ENCODE measurements at places on chromosomes 3 and 15. TPM values are rescaled to one million over a fixed set of nuclear protein-coding genes. Genes with fewer than 3 reads are reported as not detected.

DNA sequence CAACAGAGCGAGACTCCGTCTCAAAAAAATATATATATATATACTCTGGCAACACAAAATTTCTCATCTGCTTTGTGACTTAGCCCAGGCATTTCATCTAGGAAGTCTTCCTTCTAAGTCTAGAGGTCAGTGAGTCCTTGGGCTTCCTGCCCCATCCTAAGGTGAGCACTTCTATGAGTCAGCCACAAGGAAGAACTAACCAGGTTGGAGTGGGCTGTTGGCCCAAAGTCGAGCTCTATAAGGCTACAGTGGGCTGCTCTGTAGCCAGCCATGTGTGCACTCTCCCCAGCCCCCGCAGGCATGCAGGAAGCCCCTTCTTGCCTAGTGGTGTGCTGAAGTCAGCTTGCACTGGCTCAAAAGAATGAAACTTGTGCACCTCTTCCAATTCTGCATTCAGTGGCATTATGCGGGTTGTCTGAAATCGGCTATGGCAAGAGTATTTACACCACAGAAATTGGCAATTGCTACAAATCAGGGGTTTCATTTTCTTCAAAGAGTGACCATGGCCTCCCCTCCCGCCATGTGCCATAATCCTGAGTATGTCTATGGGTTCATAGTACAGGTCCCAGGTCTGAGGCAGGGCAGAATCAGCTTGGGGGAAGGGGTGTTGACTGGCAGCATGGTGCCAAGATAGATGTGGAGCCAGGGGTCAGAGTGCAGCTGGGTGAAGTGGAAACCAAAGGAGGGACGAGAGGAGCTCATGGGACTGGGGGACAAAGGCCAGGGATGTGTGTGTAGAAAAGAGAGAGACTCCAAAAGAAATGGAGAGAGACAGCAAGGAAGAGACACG, 22.0 kb upstream of the LOXL1 start:
- no peak for DNase-seq

DNA sequence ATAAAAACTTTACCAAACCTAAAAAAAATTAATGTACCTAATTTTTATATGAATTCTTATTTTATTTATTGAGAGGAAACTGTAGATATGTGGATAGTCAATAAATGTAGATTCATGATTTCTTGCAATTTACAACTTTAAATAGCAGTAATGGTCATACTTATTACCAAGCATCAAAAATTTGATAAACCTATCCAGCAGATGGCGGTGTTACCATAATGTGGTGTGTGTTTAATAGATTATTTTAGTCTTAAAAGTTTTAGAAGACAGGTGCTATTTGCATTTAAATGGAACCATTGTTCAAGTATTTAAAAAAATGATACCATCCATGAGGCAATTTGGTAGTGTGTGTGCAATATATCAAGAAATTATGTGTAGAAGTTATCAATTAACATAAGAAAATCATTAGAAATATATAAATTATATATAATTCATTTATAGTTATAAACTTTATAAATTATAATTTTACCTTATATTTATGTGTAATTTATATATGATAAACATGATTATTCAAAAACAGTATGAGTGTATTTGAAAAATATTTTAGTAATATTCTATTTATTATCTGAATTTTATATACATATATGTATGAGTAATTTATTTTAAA, 176.0 kb upstream of the BCHE start:
- DNase-seq = no peak

The CCDC9B gene
- total RNA-seq = 40.0 TPM

- DNase-seq = no peak
These were observed 10.5 kb downstream of the NKTR start for GRCh38 chr3:42610976-42611375.

The AGBL1 gene
- total RNA-seq = not detected

The WNT5A gene
- total RNA-seq = 14.5 TPM

The GNAT1 gene
- total RNA-seq = not detected

The EFHB gene
- total RNA-seq = 0.50 TPM

The CHRNA7 gene
- 1.5 TPM for total RNA-seq

DNA sequence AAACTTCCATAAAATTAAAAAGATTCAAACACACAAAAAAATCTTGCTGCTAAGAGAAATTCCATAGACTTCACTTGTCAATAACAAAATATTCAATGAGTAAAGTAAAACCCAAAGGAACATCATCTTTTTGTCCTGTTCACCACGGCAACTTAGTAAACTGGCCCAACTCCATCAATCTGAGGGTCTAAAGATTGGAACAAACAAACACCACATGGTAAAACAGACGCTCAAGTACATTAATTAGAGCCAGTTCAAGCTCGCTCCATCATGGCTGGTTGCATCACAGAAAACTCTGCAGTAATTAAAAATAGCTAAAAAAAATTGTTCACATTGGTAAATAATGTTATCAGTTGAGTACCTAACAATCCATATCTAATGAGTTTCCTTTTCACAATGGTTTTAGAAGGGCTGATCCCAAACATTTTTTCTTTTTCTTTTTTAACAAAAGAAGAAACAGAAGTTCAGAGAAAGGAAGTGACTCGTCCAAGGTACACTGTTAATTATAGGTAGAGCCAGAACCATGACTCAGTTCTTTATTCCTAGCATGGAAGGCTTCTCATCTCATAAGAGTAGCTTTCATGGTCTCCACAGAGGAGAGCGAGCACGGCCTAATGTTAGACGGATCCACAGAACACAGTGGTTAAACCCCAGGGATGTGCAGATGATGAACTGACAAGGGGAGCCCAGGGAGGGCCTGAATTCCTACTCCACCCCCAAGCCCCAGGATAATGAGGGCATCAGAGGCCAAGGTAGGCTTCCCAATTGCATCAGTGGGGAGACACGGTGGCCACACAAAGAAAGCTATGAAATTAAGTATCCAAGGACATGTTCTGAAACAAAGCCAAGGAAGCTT, 79.2 kb upstream of the ARHGEF3 start:
- DNase-seq = no peak

- peak; percentile 45 for DNase-seq
These were observed 23.0 kb upstream of the CLRN1 start for GRCh38 chr3:150995510-150995909.

- no peak for DNase-seq
These were observed 66.5 kb upstream of the TBL1XR1 start for GRCh38 chr3:177263615-177264368.

GRCh38 chr3:75136100-75136897, 521.8 kb upstream of the CNTN3 start:
- no peak for DNase-seq

- DNase-seq = no peak
These were observed 15.2 kb upstream of the MME start for GRCh38 chr3:155064920-155065319.

DNA sequence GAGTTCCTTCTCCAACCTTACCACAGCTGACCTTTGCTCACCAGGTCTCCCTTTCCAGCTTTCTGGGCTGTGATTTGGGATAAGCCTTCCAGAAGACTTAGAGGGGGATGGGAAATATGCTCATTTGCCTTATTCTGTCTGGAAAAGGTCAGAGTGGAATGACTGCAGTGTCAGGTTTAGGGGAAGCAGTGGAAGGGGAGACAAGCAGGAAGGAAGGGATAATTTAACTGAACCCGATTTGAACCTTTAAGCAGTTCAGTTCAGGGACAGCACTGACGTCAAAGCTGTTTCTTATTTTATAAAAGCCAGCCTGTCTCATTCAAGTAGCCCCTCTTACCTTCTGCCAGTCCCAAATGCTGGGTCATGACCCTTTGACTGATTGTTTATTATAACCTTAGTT, 418.4 kb upstream of the RARB start:
- DNase-seq = no peak

GRCh38 chr3:8504611-8504973, 3.0 kb downstream of the LMCD1 start:
- no peak for DNase-seq

The FBXO40 gene
- not detected for total RNA-seq

The KCNAB1 gene
- total RNA-seq = 2.3 TPM

DNA sequence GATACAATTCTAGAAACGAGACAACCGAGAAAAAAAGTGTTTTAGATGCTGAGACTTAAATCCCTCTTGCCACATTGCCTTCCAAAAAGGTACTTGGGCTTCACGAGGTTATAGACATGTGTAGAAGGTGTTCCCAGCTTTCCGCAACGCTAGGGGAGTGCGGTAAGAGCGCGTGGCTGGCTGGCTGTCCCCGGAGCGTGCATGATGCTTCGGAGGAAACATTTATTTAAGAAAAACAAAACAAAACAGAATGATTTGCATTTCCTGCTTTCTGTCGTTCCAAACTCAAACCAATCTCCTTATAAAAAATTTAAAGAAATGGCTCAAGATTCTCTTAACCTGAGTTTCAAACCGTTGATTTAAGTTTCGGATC, 841 bp downstream of the SLC6A20 start:
- DNase-seq = no peak

DNA sequence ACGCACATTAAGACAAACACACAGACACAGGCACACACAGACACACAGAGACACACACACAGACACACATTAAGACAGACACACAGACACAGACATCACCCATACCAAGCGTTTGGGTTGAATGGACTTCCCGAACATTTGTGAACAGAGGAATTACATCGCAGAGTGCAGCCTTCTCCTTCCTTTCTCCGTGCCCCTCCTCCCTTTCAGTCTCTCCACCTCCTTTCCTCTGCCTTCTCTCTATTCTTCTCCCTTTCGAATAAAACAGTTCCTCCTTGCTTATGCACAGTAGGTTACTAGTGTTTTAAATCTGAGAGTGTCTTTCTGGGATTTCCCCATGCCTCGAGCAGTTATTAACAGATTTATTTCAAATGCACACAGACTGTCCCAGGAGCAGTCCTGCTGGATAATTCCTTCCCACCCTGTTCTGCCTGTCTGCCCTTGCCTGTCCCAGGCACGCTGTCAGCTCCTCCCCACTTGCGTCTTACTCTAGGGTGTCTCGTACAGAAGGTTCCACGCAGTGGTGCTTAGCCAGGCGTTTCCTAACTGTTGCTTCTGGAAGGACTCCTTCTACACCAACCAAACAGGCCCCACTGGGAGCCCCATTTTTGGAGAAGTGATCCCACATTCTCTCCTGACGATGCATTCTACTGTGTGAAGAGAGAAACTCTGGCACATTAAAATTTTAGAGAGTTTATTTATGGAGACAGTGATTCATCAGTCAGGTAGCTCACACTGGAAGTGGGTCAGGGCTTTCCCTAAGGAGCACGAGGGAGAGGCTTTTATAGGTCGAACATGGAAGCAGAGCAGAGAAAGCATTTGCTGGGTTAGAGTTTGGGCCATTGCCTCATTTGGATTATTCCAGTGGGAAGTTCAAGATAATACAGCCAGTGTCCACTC, 163.8 kb downstream of the SV2B start:
- peak; percentile 94 for DNase-seq

DNA sequence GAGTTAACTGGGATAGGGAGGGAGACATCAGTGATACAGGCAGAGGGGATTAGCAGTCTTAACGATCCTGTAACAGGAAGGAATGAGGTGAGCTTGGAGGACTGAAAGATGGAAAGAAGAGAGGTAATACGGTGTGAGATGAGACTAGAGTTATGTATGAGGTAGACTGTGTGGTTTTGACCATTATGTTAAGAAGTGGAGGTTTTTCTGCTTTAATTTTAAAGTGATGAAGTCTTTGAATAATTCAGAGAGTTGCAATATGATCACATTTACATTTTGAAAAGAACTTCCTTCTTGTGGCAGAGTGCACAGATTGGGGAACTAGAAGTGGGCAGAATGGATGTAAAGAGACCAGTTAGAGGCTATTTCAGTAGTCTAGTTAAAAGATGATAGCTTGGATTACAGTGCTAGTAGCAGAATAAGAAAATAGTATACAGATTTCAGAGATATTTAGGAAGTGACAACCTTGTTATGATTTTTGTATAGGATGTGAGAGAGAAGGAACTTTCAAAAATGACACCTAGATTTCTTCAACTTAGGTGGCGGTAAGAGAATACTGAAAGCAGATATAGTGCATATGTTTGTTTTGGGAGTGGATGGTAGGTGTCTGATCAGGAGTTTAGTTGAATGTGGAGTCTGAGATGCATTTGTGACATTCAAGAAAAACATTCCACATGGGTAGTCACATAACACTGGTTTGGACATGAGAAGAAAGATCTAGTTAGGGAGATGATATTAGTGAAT, 40.5 kb downstream of the STT3B start:
- DNase-seq = no peak

The LRRC31 gene
- not detected for total RNA-seq

- no peak for DNase-seq
These were observed 440 bp downstream of the DCBLD2 start for GRCh38 chr3:98901119-98901391.

DNA sequence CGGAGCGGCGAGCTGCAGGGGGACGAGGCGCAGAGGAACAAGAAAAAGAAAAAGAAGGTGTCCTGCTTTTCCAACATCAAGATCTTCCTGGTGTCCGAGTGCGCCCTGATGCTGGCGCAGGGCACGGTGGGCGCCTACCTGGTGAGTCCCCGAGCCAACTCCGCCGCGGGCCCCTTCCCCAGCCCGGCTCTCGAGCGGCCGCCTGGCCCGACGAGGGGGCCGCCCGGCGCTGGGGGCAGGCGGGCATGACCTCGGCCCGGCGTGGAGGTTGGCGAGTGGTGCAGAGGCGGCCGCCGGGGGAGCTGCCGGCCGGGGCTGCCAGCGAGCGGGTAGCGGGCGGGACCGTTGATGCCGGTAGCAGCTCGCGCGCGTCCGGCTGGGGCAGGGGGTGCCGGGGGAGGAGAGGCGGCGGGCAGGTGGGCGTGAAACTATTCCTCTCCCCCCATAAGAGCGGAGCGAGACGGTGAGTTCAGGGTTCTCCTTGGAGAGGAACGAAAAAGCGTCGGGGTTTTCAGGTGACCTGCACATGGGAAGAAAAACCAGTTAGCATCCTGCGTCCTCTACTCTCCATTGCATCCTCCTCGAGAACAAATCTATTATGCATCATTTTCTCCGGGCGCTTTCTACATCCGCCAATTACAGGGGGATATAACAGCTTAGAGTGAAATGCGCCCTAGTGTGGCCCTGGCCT, 585 bp downstream of the SLCO3A1 start:
- DNase-seq = peak; percentile 92

DNA sequence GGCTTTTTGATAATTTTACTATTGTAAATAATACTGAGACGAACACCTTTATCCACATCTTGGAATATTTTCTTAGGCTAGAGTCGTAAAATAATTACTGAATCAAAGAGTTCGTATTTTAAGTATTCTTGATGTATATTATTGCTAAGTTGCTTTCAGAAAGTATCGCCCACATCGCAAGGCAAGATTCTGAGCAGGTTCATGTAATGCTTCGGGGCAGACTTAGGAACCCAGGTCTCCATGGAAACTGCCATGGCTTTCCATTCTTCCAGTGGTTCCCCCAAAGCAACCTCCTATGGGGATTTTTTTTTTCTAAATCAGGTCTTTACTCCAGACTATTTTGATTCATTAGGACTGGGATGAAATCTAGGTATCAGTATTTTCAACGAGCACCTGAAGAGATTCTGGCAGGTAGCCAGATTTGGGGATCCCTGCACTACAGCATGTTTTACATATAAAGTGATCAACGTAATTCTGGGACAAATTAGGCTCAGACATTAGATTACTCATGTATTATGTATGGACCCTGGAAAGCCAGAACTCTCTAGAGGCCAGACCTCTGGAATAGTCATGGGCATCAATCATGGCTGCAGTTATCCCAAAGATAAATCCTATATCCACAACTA, 86.5 kb downstream of the B3GNT5 start:
- DNase-seq = no peak

The ADCY5 gene
- 228 TPM for total RNA-seq

All from esophagus muscularis mucosa (tissue), 4 donors.